Osteocyte (in vitro differentiated cells): ENCODE measurements at places on chromosomes 4 and X. TPM values are rescaled to one million over a fixed set of nuclear protein-coding genes. Genes with fewer than 3 reads are reported as not detected.
A peak's percentile ranks its signal among the peaks of the same experiment; 100 is the strongest.

Gene ZFYVE28
- 3.3 and 3.4 TPM in 2 replicates for total RNA-seq

DNA sequence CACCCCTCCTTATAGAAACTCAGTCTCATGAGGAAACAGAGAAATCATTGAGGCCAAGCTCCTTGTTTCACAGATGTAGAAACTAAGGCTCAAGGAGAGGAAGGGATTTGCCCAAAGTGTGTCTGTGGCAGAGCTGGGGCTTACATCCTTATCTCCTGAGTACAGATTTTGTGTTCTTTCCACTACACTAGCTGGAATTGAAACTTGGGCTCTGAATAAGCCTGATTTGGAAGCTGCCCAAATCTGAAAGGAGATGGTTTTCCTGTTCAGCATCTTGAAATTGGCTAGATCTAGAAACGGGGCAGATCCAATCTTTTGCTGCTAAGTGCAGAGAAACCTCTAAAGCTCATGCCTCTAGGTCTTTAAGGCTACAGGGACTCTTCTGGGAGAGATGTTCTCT is 24.3 kb downstream of the AWAT2 start:
- DNase-seq = no peak

- DNase-seq = no peak
Observed at GRCh38 chr4:86448871-86449270, 89.0 kb upstream of the MAPK10 start.

DNA sequence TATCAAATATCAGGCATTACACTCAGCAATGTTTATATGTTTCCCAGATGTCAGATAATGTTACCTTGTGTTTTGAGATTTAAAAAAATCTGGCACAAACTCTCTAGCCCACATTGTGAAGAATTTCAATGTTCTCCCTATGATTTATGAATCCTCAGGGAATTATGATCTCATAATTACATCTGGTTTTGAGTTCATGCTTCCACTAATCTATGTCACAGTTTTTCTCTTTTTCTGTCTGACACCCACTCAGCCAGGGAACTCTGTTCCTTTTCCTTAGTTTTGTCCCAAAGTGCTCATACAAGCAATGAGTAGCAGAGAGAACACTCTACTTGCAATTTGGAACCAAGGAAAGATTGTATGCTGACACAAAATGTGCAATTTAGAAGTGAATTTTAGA is 212.1 kb upstream of the POF1B start:
- no peak for DNase-seq

GRCh38 chrX:149881081-149881711 is at the start of gene MAGEA8:
Gene MAGEA8, plus strand, starts transcription at chrX:149881183. Its CDS starts 3,090 bp downstream, at chrX:149884273.
- DNase-seq = no peak

GRCh38 chr4:132792310-132792709 is 356.8 kb upstream of the PCDH10 start:
- no peak for DNase-seq

DNA sequence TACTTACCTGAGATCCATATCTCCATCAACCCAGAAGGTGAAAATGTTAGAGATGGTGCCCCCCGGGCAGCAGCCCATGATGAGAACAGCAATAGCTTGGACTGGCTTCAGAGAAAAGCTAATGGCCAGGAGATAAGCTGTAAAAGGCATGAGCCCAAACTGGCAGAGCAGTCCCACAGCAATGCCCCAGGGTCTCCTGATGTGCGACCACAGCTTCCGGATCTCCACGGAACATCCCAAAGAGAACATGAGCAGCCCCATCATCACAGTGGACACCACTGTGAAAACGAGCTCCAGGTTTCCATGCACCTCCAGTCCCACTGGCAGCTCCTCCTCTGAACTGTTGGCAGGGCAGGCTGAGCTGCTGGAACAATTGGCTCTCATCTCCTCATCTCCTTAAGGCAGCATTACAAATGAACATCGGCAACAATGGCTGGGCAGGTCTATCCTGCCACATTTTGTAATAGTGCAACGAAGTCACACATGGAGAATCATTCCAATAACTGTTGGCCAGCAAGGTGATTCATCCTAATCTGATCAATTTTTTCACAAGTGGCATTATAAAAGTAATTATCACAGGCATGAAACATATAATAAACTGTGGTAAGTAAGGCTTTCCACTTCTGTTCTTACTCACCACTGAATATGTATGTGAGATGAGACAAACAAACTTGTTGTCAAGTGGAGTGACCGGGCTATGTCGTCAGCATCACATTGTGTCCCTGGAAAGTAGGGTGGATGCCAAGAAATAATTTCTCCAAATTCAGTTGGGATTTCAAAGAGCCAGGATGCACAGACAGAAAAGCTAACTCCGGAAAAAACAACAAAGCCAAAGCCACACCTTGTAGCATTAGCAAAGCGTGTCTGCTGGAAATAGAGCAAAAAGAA is at the start of gene SLC10A6:
Gene SLC10A6 (minus strand): TSS at position 653 of the 888 bp plus-strand sequence. CDS start 269 bp downstream, at position 384.
- no peak for DNase-seq

DNA sequence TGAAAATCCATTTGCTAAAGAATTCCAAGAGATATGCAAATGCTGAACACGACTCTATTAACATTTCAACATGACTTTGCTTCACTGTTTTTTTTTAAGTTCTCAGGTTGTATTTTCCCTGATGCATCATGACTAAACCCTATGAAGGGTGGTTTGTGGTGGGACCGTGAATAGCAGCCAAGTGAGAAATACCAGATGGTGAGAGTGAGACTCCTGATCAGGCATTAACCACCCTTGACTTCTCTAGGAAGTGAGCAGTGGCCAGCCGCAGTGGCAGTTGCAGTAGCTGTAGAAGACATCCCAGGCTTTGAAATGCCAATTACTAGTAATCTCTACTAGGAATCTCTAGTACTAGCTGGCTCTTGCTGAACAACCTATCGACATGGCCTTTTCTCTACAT is 383.4 kb downstream of the FAM133A start:
- no peak for DNase-seq

DNA sequence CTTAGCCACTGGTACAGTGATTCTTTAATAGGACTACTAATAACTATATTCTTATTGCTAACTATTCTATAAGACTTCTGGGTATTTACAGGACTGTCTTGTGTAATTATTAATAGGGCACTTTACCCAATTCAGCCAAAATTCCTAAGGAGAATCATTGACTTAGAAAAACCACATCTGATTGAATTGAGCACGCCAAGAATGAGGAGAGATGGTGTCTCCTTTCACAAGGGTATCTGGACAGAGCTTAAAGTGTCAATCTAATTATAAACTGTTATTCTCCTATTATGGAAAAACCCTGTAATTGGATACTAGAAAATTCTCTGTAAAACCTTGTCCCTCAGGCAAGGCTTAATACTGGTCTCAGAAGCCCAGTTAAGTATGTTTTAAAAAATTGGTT is 111.1 kb upstream of the TLL1 start:
- DNase-seq = no peak

- DNase-seq = peak; percentile 54
Observed at GRCh38 chrX:56798866-56799758, 70.1 kb downstream of the NBDY start.

Gene PRDM8
- total RNA-seq = 0.10 and 0.13 TPM in 2 replicates

DNA sequence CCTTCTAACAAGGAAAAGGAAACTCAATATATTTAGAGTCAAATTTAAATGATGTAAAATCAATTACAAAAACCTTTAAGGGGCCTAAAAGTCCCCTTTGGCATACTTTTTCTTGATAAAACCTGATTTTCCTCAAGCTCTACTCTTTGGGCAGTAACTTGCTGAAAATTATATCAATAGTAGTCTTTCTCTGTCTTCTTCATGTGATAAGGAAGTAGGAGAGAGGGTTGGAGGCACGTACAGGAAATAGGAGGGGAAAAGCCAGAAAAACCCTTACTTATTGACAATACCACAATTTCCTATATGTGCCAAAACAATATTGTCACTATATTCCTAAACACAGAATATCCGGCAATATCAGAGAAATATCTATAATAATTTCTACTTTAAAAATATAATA is 9.6 kb downstream of the RHOH start:
- no peak for DNase-seq

- DNase-seq = no peak
Observed at GRCh38 chrX:36684053-36684452, 324.1 kb upstream of the FAM47C start.

DNA sequence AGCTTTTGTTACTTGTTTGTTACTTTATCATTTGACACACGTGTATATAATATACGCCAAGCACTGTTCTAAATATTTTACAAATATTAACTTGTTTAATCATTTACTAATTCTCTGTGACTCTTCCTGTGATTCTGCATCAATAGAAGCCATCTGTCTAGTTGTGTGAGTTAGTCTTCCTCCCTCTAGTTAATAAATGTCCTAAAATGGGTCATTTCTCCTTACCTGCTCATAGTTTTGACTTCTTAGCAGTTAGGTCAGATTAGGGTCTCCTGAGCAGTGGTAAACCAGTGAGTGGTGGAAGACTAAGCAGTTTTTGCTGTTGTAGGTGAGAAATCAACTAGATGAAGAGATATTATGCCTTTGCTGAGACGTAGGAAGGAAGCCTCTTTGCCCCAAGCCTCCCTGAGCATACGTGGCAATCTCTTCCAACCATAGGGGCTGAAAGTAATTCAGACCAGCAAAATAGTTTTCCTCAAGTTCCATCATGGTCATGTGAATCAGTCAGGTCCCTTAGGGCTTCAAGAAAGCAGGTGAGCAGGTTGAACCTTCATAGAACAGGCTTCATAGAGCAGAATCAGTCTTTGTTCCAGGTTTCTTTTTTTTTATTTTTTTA is 38.7 kb upstream of the THOC2 start:
- DNase-seq = peak; percentile 6

GRCh38 chrX:8433109-8434062 is 31.2 kb upstream of the VCX3B start:
- no peak for DNase-seq

Gene MRFAP1
- 310 and 312 TPM in 2 replicates for total RNA-seq

- no peak for DNase-seq
Observed at GRCh38 chr4:104501290-104501689, 6.6 kb upstream of the CXXC4 start.

- no peak for DNase-seq
Observed at GRCh38 chr4:6372649-6373525, 99.5 kb downstream of the PPP2R2C start.

GRCh38 chrX:2707334-2707760 is 16.3 kb downstream of the CD99 start:
- DNase-seq = no peak

- no peak for DNase-seq
Observed at GRCh38 chrX:129035180-129035579, 488.1 kb downstream of the SMARCA1 start.

- no peak for DNase-seq
Observed at GRCh38 chr4:175071123-175071522, 153.0 kb downstream of the ADAM29 start.

GRCh38 chr4:2442175-2442993 is 23.6 kb downstream of the CFAP99 start:
- peak; percentile 82 for DNase-seq

Gene LRIT3
- total RNA-seq = 0.08 and 0.13 TPM in 2 replicates

Gene ADGRL3
- total RNA-seq = 17.6 and 18.7 TPM in 2 replicates

- no peak for DNase-seq
Observed at GRCh38 chrX:17725181-17725580, 12.1 kb upstream of the SCML1 start.

- DNase-seq = no peak
Observed at GRCh38 chr4:83019794-83020494, 9.3 kb upstream of the LIN54 start.

DNA sequence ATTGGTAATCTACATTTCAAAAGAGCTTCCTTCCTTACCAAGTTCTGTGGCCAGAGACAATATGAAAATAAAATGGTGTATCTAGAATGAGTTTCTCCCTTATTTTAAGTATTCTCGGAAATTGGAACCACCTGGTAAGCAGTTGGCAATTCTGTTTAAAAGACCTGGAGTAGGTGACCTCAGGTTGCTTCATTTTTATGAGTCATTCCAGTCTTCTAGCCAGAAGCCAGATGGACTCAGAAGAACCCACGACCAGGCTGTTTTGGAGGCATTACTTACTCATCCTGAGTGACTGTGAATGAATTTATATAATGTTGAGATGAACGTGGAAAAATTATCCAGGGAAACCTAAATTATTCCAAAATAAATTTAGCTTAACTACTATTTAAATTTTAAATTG is 9.1 kb downstream of the BMPR1B start:
- DNase-seq = no peak

- DNase-seq = no peak
Observed at GRCh38 chrX:80705379-80705778, 104.3 kb downstream of the BRWD3 start.

- no peak for DNase-seq
Observed at GRCh38 chr4:37522996-37523395, 163.2 kb downstream of the RELL1 start.

- DNase-seq = no peak
Observed at GRCh38 chrX:72201836-72202536, 20.4 kb downstream of the PIN4 start.

- DNase-seq = no peak
Observed at GRCh38 chr4:90889171-90889570, 762.0 kb downstream of the CCSER1 start.

Gene SYP
- total RNA-seq = 1.5 and 2.3 TPM in 2 replicates

DNA sequence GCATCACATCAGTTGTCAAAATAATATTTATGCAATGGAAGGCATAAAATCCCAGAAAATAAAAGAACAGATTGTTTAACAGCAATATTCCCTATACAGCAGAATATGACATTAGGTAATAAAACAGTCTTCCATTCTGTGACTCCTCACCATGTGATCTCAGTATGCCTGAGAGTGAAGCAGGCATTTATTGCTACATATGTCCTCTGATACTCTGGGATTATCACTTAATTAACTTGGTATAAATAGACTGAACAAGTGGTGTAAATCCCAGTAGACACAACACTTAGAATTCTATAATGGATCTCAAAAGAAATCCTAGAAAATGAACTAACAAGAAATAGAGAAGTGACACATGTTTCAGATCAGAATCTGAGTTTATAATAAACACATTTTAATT is 841.3 kb downstream of the PDHA2 start:
- no peak for DNase-seq

Gene SPATA4
- total RNA-seq = 0.76 TPM in 1 of 2 replicates, not detected in the other

Gene LRAT
- total RNA-seq = not detected in 2 replicates

DNA sequence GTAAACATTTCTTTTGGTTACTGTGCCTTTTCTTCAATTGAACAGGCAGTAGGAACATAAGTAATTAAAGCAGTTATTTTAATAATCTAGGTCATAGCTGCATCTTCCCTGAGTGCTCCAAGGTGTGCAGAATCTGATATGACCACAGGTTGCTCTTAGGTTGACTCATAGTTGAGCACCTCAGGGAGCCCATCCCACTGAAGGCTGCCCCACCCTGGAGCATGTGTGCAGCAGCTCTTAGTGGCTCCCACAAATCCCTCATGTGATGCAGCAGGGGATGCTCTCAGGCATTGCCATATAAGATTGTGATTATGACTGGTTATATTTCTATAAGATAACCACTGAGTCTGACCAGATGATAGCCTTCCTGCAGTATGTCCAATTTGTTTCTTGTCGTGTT is 72.3 kb downstream of the ZNF518B start:
- peak; percentile 36 for DNase-seq

DNA sequence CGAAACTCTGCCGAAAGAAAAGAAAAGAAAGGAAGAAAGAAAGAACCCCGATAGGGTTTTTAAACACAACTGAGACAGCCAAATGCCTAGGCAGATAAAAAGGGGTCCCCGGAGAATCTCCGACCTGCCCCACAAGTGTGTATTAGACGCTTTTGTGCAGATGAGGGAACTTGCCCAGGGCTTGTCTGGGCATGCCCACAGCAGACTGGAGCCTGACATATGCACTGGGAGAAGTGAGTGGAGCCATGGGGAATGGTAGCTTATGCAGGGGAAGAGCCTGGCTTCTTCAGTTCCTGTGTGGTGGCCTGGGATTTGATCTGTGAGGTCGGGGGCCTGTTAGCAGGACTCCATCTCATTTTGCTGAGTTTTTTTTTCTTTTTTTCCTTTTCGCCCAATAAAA is 199.0 kb downstream of the GPC3 start:
- DNase-seq = no peak

GRCh38 chrX:138928737-138929459 is 217.4 kb upstream of the FGF13 start:
- no peak for DNase-seq
